ENCODE measurements at places on chromosomes 6 and 20.

- no peak for DNase-seq
These were observed 8.1 kb downstream of the SYNJ2 start for GRCh38 chr6:157989541-157990289.

GRCh38 chr6:129709769-129710449, at the start of gene ARHGAP18:
ARHGAP18 (minus strand) TSS chr6:129710177; CDS start chr6:129710136, 41 bp downstream.
- peak; percentile 50 for DNase-seq

DNA sequence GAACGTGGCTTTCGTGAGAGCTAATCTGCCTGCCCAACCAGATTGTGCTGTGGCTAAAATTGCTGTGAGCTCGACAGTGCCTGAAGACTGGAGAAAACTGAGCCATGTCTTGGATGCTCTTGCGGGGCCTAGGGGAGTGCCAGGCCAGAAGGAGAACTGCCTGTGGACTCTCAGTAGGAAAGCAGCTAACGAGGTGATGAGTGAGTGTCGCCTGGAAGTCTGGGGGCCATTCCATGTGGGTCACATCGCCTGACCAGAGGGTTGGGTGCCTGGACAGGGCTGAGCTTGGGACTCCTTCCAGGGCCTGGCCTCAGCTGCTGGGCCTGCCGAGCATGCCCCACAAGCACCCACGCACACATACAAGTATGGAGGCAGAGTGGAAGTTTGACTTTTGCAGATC, 166.5 kb downstream of the VEGFA start:
- DNase-seq = no peak

- no peak for DNase-seq
These were observed 12.8 kb upstream of the CCDC167 start for GRCh38 chr6:37512400-37513011.

DNA sequence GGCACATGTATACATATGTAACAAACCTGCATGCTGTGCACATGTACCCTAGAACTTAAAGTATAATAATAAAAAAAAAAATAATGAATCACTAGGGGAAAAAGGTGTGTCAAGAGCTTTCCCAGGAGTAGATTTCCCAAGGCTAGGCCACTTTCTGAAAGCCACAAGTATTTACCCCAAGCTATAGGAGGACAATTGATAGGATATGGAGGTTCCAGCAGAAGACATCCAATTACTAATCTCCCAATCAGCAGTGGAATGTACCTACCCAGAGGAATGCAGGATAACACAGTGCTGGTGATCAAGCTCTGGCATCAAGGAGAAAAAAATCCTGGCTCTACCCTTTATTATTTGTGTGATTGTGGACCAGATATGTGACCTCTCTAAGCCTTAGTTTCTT, 562.7 kb downstream of the RFPL4B start:
- no peak for DNase-seq

- no peak for DNase-seq
These were observed 154.9 kb upstream of the MLN start for GRCh38 chr6:33958526-33959328.

- DNase-seq = no peak
These were observed 100.8 kb downstream of the GRM4 start for GRCh38 chr6:34044945-34045595.

- no peak for DNase-seq
These were observed 173.6 kb downstream of the ANKRD60 start for GRCh38 chr20:58054780-58055373.

DNA sequence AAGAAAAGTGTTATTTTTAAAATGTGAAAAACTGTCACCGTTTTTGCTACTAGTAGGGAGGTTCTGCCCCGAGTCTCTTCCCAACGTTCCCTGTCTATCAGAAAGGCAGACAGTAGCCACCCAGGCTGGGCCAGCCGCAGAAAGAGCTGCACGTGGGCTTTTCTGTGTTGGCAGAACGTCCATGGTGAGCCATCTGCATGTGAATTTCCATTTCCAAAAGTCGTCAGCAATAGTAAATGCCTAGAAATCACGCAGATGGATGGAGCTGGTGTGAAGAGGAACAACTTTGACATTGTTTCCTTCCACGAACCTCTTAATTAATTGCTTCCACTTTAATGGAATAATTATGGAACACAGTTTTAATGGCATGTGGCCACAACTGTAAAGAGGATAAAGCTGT, 97.5 kb downstream of the FAM120B start:
- no peak for DNase-seq

DNA sequence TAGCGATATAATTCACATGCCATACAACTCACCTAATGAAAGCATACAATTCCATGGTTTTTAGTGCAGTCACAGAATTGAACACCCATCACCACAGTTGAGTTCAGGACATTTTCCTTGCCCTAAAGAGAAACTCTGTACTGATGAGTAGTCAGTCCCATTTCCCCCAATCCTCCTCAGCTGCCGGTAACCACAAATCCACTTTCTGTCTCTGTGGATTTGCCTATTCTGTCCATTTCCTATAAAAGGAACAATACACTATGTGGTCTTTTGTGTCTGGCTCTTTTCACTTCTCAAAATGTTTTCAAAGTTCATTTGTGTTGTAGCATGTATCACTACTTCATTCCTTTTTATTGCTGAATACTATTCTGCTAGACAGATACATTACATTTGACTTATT, 67.9 kb upstream of the TGM3 start:
- DNase-seq = no peak

GRCh38 chr6:142387997-142388815, 86.4 kb downstream of the ADGRG6 start:
- DNase-seq = no peak

DNA sequence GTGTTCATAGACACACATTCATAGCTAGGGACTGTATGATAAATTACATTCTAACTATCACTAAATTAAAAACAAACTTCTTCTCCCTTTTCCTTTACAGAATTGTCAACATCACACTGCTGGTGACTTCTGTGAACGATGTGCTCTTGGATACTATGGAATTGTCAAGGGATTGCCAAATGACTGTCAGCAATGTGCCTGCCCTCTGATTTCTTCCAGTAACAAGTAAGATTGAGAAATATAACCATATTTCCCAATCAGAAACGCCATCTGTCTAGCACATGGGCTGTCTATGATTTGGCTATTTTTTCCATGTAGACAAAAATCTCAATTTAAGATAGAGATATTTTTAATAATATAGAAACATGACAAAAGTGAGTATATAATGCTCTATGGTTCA, 367.7 kb downstream of the ARHGAP18 start:
- no peak for DNase-seq

- no peak for DNase-seq
These were observed 1076.7 kb downstream of the KIF16B start for GRCh38 chr20:15496501-15497039.

- no peak for DNase-seq
These were observed 149.3 kb downstream of the UTRN start for GRCh38 chr6:144434308-144434990.

- no peak for DNase-seq
These were observed 66.9 kb downstream of the CARMIL1 start for GRCh38 chr6:25346064-25346463.

- no peak for DNase-seq
These were observed 139.2 kb downstream of the CDKAL1 start for GRCh38 chr6:20673458-20673857.

DNA sequence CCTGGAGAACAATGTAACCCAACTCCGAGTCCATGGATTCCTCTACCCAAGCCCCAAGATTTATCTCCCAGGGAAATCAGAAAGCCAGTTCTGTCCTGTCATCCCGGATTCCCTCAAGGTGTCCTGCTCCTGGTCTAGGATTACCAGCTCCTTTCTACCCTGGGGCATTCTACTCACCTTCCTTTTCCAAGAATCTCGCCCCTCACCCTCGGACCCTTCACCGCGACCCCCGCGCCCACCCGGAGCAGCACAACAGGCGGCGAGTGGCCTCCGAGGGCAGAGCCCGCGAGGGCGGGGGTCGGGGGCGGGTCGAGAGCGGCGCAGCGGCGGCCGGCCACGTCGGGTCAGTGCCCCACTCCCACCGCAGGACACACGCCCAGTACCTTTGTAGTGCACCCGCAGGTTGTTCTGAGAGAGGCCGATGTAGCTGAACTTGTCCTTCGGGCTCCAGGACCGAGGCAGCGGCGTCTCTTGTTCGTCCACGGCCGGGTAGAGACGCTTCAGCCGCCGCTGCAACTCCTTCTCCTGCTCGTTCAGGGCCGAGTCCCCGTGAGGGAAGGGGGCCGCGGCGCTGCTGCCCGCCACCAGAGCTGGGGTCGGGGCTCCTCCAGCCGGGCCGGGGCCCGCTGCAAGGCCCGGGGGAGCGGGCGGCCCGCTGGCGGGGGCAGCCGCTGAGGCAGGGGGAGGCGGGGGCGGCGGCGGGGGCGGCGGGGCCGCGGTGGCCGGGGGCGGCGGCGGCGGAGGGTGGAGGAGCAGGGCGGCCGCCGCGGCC, 897 bp downstream of the RANBP9 start:
- peak; percentile 31 for DNase-seq

DNA sequence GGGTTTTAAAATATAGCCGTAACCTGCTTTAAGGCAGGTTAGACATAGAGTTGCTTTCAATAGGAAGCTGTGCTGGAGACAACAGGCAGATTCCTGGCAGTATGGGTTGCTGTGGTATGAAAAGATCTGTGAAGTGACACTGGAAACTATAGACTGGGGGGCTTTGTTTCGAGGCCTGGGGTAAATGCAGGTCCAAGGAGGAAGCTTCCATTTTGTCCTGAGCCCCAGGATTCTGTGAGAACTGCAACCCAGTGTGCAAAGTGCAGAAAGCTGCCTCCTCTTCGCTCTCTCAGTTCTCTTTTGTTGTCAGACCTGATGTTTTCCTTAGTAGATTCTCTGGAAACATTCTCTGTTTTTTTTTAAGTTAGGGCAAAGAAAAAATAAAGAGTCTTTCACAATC, 86.9 kb downstream of the LYRM4 start:
- no peak for DNase-seq

- no peak for DNase-seq
These were observed 104.7 kb downstream of the OPRM1 start for GRCh38 chr6:154143753-154144152.

DNA sequence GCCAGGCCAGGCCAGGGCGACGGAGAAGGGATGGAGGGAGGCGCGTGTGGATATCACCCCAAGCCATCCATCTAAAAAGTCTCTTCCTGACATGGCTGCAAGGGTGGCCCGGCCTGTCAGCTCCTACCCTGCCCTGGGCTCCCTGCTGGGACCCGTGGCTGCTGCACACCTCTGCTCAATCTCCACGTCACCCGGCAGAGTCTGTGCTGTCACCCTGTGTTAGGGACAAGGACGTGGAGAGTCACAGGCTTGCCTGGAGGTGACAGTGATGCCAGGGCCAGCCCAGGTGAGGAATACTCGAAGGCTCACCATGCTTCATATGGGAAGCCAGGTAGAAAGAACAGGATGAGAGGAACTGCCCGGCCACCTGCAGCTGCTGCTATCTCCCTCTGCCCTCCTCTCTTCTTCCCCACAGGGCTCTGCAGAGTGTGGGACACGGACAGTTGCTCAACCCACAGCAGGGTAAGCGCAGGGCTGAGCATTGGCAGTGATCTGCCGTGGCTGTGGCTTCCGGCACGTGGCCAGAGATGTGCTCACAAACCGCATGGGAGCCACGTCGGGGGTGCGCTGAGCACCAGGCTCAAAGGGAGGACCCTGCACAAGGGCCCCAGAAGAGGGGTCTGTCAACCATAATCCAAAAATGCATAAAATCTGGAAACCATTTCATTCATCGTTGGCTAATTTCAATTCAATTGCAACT, 214.3 kb downstream of the DLL1 start:
- no peak for DNase-seq
